ENCODE measurements at places on chromosomes 16 and 17.

DNA sequence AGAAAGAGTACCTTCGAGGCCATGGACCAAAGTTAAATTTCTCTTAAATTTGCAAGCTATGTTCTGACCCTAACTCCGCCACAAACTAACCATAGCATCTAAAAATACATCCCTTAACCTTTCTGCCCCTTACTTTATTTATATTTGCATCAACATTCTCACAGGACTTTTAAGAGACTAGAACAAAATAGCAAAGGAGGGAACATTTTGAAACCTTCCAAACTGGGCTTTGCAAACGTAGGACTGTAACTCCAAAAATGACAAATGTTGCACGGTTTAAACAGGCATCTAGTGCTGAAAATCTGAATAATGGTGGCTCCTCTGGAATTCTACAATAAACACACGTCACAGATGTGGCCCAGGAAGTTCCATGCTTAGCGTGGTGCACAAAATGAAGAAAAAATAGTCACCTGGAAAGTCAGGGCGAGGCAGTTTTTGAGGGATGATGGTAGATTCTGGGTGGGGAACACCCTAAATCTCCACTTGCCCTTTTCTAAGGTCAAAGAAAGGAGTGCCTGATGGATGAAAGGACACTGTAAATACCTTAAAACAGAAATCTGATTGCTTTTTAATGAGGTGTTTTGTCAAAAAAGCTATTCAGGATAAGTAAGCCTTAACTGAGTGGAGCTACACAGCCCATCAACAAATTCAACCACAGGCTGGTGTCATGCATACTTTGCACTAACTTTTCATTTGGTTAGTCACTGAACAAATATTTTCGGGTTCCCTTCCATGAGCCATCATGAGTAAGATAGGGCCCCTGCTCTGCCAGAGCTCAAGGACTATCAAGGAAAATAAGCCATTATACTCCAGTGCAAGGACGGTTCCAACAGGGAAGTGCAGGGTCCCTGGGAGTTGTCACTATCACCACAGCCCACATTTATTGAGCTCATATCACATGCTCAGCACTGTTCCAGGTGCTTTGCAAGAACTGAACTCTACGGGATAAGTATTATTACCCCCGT lies 21.2 kb downstream of the ARHGAP17 start:
- no peak for DNase-seq

- no peak for DNase-seq
Measured at GRCh38 chr16:31094088-31094423, 541 bp downstream of the VKORC1 start.

DNA sequence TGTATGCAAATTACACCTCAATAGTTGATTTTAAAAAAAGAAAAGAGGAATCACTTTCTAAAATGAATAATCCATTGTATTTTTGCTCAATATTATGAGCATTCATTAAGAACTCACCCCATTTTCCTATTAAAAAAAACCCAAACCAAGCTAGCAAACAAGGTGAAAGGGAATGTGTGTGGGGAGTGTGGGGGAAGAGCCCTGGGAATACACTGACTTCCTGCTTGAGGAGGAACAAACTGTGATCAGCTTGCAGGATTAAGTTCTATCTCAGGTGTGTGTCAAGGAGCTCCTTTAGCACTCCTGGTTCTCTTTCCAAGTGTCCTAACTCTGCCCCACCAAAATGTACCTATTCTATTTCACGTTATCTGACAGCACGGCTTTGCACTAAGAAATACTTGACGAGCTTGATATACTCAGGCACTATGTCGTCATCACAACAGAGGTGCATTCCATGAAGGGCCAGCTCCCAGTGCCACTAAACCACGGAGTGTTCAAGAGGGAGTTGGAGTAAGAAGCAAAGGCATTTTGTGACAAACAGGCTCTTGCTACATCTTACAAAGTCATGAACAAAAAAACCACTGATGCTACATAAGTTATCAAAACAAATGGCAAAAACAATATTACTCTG lies 73.2 kb downstream of the MYH10 start:
- DNase-seq = no peak

DNA sequence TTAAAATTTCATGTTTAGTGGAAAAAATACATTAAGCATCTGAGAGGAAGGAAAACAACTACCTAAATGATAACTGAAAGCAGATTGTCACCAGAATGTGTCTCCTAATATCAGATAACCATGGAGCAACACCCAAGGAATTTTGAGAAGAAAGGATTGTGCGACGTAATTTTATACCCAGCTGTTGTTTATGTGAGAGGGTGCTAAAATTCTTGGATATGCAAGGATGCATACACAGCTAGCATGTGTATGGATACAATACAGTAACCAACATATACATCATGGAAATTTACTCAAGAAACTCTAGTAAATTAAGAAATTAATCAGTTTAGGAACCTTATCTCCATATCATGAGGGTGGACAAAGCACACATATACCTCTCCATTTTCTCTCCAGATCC lies 290.9 kb downstream of the HS3ST3A1 start:
- DNase-seq = no peak

DNA sequence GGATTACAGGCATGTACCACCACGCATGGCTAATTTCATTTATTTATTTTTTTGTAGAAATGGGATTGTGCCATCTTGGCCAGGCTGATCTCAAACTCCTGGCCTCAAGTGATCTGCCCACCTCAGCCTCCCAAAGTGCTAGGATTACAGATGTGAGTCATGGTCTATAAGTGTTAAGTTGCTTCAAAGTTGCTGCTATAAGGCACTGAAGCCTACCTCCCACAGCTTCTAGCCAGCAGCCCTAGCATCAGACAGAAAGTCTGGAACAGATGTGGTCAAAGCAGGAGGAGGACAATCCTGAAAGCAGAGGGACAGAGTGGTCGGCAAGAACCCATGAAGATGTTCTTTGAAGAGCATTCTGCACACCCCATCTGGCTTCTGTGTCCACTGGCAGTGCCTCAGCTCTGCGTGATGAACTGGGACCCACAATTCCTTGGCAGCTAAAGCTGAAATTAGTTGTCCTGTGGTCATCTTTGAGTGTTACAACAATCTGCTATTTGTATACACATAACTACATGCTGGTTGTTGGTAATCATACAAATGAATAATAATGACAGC lies 11.2 kb downstream of the MAP3K14 start:
- no peak for DNase-seq

DNA sequence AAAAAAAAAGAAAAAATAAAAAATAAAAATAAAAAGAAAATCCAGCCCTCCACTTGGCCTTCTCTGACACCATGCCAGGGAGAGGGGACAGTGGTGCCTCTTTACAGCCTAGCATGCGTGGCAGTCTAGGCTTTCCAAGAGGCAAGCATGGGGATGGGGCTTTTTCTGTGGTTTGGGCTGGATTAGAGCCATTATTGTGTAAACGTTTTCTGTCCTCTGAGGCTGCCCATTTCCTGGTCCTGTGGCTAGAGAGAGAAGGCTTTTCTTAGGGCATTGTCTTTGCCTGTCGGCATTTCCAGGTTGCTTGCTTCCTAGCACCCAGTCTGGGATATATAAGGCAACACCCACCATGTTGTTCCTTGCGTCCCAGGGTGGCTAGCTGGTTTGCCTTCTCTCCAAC lies 2.7 kb upstream of the DHRS7B start:
- no peak for DNase-seq

DNA sequence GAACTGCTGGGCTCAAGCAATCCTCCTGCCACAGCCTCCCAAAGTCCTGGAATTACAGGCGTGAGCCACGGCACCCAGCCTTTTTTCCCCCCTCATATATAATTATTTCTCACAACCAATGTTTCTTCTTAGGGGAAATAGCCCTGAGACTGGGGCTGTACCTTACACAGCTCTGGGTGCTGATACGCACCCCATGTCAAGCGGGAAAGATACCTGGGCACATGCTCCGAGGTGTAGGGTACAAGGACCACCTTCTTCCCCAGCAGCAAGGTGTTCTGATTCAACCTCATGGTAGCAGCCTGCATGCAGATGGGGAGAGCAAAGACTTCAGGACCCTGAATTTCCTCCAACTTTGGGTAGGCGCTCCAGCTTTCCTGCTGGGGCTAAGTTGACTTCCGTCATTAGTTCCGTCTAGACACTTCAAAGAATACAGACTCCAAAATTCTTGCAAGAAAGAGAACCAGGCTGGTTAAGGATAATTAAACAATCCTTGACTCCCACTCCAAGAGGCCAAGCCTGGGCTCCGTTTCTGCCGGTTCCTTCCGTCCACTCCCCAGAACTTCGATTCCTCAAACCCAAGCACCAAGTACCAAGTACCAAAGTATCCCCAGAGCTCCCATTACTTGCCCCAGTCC lies 619 bp downstream of the NAT9 start:
- no peak for DNase-seq

DNA sequence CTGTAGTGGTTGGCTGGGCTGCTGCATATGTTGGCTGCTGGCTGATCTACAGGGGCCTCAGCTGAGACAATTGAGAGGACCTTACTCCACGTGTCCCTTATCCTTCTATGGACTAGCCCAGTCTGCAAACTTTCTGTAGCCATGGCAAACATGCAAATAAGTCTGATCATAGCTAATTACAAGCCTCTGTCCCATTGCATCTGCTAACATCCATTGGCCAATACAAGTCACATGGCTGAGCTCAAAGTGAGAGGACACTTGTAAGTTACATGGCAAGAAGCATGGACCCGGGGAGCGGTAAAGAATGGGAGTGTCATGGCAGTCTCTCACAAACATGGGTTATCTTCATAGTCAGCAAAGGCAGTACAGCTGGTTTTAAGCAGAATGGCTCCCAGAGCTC lies 11.6 kb upstream of the IL4R start:
- DNase-seq = no peak

GRCh38 chr16:53518550-53519416 lies 15.8 kb upstream of the AKTIP start:
- DNase-seq = no peak

DNA sequence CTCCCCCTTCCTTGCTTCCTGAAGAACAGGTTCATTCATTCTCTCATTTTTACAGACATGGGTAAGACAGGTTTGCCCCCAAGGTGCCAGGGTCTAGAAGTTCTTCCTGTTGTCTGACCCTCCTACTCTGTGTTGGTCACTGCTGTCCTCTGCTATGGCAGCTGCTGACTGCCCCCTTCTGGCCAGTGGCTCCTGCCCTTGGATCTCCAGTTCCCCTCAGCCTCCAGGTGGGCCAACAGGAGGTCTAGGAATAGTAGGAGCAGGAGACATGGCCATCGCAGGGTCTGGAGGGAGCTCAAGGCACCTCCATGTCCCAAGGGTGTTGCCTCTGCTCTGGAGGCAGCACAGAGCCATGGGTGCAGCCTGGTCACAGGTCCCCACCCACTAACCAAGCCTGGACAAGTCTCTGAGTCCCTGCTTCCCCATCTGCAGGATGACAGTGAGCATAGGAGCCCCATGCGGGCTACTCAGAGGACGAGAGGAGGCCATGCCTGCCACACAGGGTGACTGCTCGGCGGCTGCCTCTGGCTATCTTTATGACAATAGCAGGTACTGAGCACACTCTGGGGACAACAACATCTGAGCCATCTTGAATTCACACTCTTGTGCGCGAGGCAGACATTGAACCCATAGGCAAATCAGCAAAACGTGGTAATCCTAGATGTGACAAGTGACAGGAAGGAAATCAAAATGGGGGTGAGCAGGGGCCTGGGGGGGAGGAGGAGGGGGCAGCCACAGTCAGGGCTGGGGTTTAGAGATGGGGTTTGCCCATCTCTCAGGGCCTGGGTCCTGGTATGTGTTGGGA lies 27.0 kb upstream of the NXPH3 start:
- no peak for DNase-seq

- no peak for DNase-seq
Measured at GRCh38 chr17:73210002-73210678, 17.3 kb downstream of the COG1 start.

DNA sequence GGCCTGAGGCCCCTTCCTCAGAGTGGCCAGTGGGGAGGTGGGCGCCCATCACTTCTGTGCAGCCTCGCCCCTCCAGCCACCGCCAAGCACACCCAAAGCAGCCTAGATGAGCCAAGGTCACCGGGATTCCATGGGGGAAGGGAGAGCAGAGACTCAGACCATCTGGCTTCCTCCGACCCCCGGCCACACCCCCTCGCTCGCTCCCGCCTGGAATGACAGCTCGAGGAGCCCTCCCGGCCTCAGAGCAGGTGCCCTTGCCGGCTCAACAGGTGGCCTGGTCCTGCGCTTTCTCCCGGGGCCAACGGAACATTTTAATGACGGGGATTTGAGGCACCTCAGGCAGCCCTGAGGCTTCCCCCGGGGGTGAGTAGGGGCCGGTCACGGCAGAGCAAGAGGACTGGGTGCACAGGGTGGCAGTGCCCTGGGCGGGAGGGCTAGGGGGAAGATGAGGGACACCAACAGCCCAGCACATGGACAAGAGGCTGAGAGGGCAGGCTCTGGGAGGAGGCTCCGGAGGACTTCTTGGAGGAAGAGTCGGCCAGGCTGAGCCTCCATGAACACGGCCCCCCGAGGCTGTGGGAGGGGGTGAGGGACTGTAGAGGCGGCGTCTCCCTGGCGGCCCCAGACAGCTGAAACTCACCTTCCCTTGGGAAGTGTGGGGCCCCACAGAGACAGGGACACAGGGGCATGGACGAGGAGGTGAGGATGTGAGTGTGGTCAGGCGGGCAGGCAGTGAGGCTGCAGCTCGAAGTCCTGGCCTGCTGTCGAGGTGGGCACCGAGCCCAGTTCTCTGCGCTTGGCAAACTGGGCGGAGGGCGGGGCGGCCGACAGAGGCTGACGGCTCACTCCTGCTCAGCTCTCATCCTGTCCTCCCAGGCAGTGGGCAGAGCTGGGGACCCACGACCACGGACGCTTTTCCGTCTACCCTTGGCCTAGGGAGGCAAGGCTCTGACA lies 12.5 kb upstream of the C1QTNF8 start:
- no peak for DNase-seq

- DNase-seq = no peak
Measured at GRCh38 chr16:50478773-50479149, 69.4 kb upstream of the NKD1 start.

DNA sequence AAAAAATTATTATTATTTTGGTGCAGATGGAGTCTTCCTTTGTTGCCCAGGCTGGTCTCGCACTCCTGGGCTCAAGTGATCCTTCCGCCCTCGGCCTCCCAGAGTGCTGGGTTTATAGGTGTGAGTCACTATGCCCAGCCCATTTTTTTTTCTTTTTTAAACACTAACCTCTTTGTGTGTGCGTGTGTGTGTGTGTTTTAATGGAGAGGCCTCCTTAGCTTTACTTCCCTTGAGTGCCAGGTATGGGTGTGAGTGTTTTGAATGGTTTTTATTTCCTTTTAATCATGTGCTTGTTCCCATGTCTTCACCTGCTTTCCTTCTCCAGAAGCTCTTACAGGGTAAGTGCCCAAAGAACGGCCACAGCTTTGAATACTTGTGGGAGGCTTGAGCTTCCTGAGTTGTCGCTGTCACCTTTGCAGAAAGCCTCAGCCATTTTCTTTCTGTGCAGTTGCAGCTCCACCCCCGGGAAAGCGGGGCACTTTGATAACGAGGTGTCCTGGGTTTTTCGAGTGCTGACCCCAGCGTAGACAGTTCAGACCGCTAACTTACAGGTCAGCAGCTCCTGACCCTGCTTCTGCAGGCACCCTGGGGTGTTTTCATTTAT lies 22.6 kb downstream of the AKAP1 start:
- no peak for DNase-seq

DNA sequence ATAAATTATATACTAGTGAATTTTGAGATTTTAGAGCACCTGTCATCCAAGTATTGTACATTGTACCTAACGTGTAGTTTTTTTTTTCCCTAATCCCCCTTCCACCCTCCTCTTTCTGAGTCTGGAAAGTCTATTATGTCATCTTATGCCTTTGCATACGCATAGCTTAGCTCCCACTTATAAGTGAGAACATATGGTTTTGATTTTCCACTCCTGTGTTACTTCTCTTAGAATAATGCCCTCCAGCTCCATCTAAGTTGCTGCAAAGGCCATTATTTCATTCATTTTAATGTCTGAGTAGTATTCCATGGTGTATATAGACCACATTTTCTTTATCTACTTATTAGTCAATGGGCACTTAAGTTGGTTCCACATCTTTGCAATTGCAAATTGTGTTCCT lies 177.0 kb upstream of the C16orf82 start:
- DNase-seq = no peak

Data from NT2/D1 (cell line).